ENCODE measurements at places on chromosomes 3 and 15.

GRCh38 chr3:100438623-100438974 lies 37.3 kb downstream of the LNP1 start:
- no peak for DNase-seq

- no peak for DNase-seq
These were observed 137.3 kb upstream of the SLC24A5 start for GRCh38 chr15:47983533-47983932.

DNA sequence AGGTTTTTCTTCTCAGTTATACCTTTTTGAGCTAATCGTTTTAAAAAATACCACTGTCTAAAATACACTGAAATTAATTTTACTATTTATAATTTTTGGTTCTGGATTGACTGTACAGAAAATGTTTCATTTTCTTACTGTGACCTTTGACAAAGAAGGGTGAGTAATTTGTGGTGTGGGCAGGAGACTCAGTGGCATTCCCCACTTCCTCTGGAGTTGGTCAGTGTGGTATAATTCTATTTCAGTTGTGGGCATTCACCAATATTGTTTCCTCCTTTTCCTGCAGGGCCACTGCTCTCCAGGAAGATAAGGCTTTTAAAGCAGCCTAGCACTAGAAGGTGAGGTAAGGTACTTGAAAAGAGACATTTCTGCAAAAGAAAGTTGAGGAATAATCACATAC lies 6.5 kb downstream of the DAG1 start:
- DNase-seq, result no peak

DNA sequence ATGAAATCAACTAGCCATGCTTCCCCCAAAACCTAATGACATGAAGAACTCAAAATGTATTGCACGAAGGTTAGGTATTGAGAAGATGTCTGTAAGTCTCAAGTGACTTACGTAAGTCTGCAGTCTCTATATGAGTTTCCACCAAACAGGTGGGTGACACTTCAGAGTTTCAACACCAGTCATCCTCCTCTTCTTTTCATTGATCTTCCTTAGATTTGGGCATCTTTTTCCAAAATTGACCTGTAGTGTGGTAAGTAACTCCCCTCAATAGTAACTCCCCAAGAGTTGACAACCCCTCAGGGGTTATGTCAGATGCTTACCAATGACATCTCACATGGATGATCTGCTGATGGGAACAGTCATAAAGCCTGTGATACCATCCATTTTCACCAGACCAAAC lies 46.1 kb downstream of the GPR176 start:
- DNase-seq, result no peak

DNA sequence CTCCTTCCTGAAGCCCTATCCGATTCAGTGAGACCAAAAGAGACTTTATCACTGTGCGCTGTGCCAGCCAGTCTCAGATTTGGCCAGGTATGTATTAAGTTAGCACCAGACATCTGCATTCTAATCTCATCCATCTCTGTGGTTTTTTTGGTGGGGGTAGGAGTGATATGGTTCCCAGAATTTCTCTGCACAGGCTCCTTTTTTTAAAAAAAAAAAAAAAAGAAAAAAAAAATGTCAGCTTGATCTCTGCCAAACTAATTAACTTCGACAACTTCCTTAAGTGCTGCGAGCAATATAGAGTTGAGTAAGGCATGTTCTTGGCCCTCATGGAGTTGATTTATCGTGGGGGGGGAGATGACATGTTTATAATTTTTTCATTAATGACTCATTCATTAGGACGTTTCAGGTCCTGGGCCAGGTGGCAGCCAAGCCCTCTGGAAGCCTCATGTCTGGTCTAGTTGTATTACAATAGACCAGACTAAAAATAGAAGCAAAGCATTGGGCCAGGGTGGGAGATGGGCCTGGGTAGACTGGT lies 12.9 kb downstream of the SLCO3A1 start:
- DNase-seq, result no peak

DNA sequence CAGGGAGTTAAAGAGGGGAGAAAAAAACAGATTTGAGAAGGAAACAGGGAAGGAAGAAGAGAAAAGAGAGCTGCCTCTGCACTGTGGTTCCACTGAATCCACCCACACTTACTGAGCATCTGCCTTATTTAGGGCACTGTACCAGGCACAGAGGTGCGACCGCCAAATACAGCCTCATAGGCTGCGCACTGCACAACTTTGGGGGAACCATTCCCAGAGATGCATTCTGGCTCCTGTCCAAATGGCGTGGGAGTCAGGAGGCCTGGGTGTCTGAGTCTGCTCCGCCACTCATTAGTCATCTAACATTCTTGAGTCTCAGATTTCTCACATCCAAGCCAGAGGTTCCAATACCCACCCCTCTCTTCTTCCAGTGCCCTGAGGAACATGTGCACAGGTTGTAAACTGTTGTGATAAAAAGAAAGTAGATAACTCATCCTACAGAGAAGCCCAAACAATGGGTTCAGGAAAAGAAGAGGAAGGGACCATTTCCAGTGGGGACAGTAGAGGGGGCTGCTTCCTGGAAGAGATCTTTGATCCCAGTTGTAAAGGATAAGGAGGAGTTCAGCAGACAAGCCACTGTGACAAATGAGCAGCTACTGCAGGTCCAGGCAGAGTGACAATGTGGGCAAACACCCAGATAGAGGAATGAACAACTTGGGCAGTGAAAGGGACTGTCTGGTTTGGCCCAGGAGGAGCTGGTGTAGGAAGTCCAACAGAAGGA lies 254.6 kb downstream of the UACA start:
- DNase-seq, result peak; percentile 85

DNA sequence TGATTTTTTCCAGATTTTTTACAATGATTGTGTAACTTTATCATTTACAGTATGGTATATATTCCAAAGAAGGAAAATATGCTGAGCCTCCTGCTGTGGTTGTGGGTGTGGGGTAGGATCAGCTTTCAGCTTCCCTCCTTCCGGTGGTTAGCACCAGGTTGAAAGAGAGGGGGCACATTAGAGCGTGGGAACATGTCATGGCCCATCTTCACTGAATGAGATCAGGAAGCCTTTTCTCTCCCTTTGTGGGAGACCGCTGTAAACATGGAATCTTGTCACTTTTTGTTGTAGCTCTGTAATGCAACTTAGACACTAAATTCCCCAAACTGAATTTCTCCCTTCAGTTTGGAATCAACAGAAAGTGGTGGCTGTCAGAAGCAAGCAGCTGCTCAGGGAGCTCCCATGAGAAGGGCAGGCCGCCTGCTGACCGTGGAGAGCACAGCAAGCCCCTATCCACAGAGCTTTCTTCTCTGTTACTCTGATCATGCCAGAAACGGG lies 86.7 kb upstream of the LIMD1 start:
- no peak for DNase-seq

- DNase-seq, result no peak
These were observed 15.8 kb downstream of the CSPG4 start for GRCh38 chr15:75696854-75697259.

- no peak for DNase-seq
These were observed 69.1 kb upstream of the TAMM41 start for GRCh38 chr3:11915621-11916424.

- no peak for DNase-seq
These were observed 129.0 kb upstream of the LIPC start for GRCh38 chr15:58302832-58303231.

DNA sequence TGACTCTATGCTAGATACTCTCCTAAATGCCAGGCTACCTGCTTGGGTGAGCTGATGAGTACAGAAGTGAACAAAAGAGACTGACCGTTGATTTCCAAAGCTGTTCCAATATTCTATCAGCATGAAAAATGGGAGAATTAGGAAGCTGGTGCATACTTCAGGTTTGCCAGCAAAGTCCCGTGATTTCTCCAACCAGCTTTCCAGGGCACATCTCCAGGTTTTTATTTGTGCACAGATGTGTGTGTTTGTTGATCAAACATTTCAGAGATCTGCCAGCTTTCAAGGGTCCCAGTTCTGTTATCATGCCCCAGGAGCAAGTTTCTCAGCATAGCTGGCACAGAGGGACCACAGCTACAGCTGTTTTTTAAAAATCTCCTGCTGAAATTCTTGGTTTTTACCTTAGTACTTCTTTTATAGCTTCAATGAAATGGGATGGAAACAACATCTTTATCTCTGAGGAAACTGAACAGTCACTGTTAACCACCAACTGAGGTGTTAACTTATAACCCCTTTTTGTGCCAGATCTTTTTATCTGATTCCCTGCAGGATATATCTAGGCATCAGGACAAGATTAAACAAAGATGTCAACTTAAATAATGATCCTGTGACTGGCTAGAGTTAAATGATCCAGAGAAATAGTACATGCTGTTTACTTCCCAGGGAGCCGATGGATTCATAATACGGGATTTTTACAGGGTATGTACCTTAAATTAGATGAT lies 380.8 kb downstream of the GRM7 start:
- DNase-seq, result no peak

- DNase-seq, result no peak
These were observed 55.8 kb upstream of the PDZRN3 start for GRCh38 chr3:73680391-73681095.

GRCh38 chr3:53182764-53183355 lies 21.9 kb downstream of the PRKCD start:
- DNase-seq, result no peak
